G401 (cell line): ENCODE measurements at places on chromosomes 5 and 9.

DNA sequence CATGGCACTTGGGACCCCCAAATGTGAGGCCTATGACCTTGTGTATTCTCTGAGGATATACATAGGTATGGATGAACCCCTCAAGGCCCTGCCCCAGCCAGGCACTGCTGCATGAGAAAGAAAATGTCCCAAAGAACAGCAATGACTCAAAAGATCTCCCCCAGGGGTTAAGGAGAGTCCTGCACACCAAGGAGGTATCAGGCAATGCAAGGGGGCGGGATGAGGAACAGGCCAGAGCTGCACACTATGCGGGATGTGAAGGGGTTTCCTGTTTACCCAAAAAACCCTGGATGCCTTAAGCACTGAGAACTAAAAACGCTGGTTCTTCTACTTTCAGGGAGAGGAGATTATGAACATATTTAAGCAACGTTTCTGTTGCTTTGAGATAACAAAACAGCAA lies 3.4 kb downstream of the RAPGEF1 start:
- no peak for DNase-seq

DNA sequence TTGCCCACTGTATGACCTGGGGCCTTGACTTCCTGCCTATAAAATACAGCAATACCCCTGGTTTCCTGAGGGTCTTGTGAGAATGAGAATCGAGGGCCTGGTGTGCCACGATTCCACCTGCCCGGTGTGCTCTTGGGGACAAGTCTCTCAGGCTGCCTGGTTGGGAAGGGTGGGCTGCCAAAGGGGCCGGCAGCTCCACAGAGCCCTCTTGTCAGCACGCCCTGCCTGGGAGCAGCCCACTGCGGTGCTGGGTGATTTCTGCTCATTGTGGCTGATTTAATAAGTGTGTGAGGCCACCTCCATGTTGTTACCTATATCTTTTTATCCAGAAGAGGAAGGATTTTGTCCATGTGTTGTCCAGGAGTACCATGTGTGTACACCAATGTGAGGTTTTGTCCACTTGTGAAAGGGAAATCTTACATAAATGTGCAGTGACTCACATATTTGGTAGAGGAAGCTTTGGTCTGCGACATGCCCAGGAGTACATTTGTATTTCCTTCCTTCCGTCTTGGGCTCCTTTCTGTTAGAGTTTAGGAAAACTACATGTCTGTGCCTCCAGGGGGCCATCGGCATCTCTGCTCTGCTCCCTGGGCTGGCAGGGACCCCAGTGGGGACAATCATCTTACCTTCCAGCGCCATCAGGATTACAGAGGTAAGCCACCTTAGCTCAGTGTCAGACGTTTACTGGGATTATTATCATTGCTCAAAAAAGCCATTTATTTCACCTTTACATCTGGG lies 108.6 kb downstream of the PHF2 start:
- no peak for DNase-seq

GRCh38 chr5:146647656-146648199 lies 131.7 kb upstream of the GPR151 start:
- DNase-seq, result peak; percentile 46

DNA sequence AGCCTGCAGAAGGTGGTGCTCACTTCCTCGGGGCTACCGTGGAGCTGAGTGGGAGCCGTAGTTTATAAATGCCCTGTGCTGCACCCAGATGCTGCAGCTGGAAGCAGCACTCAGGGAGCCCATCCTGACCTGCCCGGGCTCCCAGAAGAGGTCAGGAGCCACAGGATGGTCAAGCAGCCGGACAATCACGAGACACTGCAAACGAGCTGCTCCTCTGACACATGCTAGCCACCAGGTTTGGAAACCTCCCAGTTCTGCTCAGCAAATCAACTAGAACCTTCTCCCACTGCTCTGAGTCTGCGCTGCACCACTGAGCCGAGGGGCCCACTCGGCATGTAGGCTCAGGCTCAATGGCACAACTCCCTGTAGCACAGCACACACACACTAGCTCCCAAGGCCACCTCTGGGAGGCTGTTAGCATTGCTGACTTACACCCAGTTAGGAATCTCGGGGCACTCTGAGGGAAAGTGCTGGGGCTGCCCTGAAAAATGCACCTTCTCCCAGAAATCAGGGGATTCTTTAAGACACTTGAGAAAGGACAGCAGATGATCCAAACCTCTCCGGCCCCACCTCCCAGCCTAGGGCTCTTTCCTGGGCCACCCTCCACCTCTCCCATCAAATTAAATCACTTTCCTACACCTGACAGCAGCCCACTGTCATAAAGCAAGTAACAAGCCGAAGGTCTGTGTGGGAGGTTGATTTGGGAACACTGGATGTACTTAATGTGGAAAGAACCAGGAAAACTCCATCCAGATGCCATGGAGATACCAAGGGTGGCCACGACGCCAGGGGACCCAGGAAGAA lies 59.1 kb downstream of the PSMB7 start:
- no peak for DNase-seq

DNA sequence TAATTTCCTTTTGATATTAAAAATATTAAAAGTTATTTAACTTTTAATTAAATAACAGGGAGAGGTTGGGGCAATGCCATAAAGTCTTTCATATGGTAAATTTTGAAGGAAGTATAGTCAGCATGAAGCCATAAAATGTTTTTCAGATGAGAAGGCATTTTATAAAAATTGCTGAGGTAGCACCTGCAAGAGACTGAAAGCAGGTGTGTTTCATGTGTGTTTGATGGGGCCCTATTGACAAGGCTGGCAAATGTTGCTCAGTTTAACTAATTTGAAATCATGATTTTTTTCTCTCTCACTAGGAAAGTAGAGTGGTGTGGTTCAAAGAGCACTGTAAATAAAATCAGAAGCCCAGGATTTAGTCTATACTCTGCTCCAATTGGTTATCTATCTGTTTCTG lies 805.8 kb upstream of the C9orf72 start:
- DNase-seq, result no peak

- DNase-seq, result no peak
Measured at GRCh38 chr5:22465177-22465576, 388.0 kb downstream of the CDH12 start.

GRCh38 chr9:70362952-70363351 lies 51.5 kb downstream of the KLF9 start:
- DNase-seq, result no peak

DNA sequence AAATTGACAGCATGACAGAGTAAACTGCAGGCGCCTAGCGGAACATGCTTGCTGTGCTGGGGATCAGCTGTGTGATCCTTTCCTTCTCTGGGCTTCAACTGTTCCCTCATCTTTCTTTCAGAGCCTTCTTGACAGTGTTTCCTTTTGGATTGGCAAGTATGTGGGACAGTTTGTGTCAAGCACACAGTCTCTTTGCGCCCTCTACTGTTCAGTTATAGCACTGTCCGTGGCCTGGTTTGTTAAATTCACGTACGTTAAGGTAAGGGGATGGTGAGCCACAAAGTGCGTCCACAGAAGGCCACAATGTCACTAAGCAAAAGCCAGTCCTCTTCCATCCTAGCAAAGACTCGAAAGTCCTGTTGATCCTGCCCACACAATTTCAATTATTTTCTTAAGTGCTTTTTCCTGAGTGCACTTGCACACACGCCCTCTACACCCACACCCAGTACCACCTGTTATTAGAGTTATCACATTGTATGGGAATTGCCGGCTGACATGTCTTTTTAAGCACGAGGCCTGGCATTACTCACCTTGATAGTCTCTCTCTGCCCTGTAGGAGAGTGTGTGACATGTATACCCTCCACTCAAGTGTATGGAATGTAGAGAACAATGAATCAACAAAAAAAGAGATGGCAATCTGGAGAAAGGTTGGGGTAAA lies 22.5 kb upstream of the PTPN3 start:
- peak; percentile 75 for DNase-seq

DNA sequence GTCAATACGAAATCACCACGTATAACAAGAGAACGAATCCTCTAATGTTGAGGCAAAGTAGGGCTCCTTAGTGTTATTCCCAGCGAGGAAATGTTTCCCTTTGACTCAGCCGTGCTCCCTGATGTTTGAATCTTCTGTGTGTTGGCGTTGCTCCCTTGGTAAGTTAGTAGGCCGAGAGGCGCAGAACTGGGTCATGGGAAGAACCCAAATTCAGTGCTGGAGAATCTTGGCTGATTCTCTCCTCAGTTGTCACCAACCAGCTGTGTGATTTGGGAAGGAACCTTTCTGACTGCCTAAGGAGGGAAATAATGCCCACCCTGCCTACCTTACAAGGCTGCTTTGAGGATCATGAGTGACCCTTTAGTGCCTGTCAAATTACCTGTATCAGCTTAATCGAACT lies 22.5 kb downstream of the PRKACG start:
- DNase-seq, result peak; percentile 38

DNA sequence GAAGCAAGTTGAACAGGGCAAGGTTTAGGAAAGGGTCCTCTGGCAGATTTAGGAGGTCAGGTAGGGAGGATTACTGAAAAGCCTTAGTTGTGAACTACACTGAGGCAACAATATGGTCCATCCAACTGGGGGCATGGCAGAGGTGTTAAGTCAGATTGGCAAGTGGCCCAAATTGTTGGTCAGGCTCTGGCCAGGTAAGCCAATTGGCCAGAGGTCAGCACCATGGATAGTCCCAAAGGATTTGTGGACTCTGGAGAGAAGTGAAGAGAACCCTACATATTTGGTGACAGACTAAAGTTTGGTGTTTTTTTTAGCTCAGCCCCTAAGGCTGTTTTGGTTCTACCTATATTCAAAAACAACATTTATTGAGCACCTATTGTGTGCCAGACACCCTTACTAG lies 39.1 kb upstream of the RASGRF2 start:
- DNase-seq, result no peak

GRCh38 chr9:110240198-110240597 lies 16.1 kb downstream of the TXN start:
- no peak for DNase-seq

GRCh38 chr9:20693068-20693467 lies 9.0 kb downstream of the FOCAD start:
- DNase-seq, result no peak

DNA sequence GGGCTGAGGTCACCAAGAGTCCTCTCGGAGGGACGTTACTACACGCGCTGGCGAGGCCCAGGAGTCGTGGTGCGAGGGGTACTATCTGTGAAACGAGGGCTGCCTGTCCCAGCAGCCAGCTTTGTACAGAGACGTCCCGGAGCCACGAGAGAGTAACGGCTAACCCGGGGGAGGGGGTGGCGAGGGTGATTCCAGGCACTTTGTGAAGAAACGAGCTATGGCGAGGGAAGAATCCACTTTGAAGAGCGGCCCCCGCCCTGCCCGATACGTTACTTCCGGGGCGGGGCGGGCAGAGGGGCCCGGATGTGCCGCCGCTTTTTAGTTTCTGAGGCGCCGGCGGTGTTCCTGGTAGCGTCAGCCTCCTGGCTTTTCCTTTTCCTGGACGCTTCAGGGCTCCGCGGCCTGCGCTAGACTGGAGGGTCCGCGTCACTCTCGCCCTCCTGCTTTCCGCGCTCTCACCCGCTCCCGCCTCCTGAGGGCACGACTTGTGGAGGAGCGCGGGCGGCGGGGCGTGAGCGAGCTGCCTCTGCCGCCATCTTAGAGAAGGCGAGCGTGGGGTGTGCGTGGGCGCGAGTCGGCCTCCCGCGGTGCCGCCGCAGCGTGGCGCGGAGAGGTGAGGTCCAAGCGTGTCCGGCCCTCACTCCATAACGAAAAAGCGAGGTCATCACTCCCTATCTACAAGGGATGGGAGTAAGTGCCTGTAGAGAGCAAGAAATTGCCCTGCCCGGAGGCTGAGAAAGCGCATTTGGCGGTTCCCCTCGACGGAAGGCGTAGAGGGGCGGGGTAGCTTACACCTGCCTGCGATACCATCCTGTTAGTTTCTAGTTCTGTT lies 580 bp upstream of the RFX3 start:
- peak; percentile 87 for DNase-seq

GRCh38 chr9:19946441-19947109 lies 157.7 kb upstream of the SLC24A2 start:
- peak; percentile 13 for DNase-seq

DNA sequence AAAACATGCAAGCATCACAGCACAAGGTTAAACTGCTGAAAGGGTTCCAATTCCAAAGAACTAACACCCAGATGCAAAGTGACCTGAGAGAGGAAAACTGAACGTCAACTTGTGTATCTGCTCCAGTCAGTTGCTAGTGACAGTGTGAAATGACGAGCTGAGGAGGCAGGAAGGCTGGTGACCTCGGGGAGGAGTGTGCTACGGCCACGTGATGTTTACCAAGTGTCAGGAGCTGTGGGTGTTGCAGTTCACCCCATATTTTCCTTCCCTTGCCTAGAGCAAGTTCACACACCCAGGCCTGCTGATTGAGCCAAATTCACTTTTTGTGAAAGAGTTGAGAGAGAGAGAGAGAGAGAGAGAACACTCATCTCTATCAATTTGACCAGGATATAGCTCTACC lies 231.6 kb upstream of the ANKH start:
- no peak for DNase-seq

GRCh38 chr5:12419075-12419474 lies 514.8 kb upstream of the CTNND2 start:
- DNase-seq, result no peak

DNA sequence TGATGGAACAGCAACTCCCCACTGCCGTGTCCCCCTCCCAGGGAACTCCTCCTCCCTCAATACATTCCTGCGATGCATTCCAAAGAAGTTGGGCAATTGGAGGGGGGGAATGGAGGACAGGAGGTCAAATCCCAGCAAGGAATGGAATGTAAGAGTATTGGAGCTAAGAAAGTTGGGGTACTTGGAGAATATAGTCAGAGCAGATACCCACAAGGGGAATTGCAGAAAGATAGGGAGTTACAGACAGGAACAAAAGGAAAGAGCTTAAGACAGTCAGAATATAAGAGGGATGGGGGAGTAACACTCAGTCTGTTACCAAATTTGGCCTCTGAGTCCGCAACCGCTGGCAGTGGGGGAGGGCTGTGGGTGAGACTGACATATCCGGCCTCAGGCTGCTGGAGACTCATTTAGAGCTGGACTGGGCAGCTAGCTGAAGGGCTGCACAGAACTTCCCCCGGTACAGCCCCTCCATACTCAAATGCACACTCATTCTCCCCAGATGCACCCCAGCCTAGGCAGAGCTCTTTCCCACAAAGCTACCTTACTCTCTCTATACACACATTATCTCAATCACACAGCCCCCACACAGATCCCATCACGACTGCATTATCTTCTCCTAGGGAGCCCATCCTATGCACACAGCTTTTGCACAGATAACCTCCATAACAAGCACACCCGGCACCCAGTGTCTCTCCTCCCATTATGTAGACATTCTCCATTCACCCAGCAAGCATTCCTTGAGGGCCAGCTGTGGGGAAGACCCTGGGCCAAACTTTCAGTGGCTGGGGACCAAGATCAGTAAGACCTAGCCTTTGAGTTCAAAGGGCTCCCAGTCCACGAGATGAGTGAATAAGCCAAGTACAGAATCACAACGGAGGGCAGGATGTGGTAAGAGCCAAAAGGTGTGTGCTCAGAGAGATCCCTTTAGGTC lies 3.7 kb downstream of the TLN1 start:
- no peak for DNase-seq
